Kidney glomerular epithelial cell (primary cell): ENCODE measurements at places on chromosomes 3 and 15.
A peak's percentile ranks its signal among the peaks of the same experiment; 100 is the strongest.

- DNase-seq, result no peak
Observed at GRCh38 chr3:133476971-133477375, 77.1 kb downstream of the BFSP2 start.

DNA sequence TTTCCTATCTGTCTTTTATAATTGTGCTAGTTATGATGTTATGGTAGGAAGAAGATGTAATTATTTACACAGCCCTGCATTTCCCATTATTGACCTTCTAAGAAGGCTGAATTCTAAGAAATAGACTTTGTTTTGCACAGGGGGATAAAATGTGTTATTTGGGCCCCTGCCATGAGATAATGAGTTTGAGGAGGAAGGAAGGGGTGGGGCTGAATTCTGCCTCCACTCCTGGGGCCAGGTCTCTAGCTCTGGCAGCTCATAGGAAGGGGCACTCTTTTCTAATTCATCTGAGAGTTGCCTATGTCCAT, 69.2 kb upstream of the GOLGA8B start:
- no peak for DNase-seq

GRCh38 chr3:149603126-149604074, 54.4 kb downstream of the WWTR1 start:
- DNase-seq, result peak; percentile 89

- DNase-seq, result no peak
Observed at GRCh38 chr15:57031605-57032004, 113.2 kb downstream of the TCF12 start.

DNA sequence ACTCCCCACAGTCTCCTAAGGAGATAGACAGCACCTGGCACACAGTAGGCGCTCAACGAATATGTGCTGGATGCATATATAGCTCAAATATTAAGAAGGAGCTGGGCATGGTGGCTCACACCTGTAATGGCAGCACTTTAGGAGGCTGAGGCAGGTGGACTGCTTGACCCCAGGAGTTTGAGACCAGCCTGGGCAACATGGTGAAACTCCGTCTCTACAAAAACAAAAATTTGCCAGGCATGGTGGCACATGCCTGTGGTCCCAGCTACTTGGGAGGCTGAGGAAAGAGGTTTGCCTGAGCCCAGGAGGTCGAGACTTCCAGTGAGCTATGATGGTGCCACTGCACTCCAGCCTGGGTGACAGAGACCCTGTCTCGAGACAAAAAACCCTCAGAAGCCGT, 37.4 kb downstream of the UMPS start:
- DNase-seq, result no peak

DNA sequence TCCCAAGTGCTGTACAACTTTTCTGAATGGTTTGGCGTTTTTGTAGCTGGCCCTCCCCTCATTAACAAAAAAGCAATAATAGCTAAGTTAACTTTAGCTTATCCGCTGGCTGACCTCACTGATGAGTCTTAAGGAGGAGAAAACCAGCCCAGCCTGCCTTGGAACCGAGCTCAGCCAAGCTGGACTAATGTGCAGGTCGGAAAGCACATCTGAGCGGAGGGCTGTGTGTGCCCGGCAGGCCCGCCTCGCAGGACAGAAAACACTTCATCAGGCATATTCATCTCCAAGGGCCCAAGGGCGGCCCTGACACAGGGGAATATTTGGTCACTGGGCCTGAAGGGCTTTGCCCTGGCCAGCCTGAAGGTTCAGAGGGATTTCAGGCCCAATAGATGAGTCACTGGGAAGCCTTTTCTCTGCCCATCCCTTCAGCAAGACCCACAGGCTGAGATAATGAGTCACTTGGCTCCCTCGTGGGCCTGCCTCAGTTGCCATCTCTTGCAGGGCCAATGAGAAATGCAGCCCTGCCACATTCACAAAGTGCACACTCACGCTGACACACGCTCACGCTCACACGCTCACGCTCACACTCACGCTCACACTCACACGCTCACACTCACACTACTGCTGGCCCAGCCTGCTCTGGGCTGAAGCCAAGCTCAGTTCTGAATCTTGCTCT, 75.1 kb downstream of the SLC12A8 start:
- DNase-seq, result no peak

DNA sequence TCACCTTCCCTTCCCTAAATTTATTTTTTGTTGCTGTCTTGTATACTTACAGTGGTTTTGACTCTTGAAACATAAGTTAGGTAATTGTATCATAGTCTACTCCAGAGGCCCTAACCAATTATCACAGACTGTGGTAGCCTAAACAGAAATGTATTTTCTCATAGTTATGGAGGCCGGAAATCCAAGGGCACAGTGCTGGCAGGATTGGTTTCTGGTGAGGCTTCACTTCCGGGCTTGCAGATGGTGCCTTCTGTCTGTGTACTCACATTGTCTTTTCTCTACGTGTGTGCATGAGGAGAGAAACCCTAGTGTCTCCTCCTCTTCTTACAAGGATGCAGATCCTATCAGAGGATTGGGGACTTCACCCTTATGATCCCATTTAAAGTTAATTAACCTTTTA, 290.2 kb upstream of the KCNMB2 start:
- no peak for DNase-seq

- DNase-seq, result no peak
Observed at GRCh38 chr3:190532731-190533203, 18.9 kb downstream of the IL1RAP start.

- no peak for DNase-seq
Observed at GRCh38 chr15:99386391-99386790, 135.1 kb downstream of the LRRC28 start.

- DNase-seq, result no peak
Observed at GRCh38 chr15:69462030-69462492, 9.4 kb downstream of the RPLP1 start.

GRCh38 chr3:60514085-60514649, 737.1 kb downstream of the FHIT start:
- DNase-seq, result no peak

GRCh38 chr15:35182841-35183479, 97.9 kb upstream of the NANOGP8 start:
- DNase-seq, result no peak

- no peak for DNase-seq
Observed at GRCh38 chr3:71252466-71252865, 331.1 kb downstream of the FOXP1 start.

- DNase-seq, result no peak
Observed at GRCh38 chr15:101191242-101191641, 60.6 kb downstream of the CHSY1 start.
